ENCODE measurements at places on chromosomes 2 and 18.

GRCh38 chr2:157592948-157593347 lies 35.7 kb downstream of the ACVR1C start:
- DNase-seq = no peak

GRCh38 chr2:99651930-99652670 lies 162.3 kb upstream of the REV1 start:
- DNase-seq = no peak

DNA sequence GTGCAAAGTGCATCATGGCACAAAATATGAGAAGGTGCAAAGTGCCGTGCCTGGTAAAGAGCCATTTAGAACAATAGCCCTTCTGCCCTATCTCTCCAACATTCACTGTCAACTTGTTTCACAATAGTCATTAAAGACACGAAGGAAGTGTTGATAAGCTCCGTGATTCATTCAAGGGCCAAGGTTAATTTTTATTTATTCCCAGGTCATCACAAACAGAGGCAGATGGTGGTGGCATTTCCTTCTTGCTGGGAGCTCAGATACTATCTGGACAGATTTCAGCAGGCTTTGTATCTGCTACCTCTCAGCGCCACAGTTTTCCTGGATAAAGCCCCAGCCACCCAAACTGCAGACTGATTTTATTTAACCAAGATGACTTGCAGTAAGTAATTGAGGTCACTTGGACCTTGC lies 309.3 kb downstream of the ZNF521 start:
- DNase-seq = no peak

DNA sequence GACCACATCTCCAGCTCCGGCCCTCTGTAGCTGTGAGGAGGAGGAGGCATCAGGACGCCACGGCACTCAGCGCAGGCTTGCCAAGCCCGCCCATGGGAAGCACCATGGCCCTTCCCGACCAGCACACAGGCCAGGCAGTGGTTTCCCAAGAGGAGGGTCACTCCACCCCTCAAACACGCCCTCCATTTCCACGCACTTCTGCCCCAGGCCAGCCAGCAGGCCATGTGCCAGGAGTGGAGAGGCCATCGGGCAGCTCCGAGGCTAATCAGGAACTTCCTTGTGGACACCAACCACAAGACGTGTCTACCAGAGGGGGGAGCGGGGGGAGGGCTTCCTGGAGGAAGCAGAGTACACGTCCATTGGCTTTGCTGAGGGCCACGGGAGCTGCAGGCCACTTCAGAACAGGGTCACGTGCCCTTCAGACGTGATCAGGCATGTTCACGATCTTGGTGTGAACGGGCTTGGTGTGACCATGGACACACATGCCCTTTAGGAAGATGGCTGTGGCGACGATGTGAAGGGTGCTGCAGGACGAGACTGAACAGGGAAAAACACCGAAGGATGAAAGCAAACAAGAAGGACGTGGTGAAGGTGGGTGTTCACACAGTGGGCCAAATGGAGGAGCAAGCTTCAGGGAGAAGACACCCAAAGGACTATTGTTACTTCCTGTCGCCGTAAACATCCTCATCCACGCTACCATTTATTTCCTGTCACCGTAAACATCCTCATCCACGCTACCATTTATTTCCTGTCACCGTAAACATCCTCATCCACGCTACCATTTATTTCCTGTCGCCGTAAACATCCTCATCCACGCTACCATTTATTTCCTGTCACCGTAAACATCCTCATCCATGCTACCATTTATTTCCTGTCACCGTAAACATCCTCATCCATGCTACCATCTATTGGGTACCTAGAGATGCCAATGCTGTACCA lies 6.5 kb upstream of the MTERF4 start:
- DNase-seq = no peak

DNA sequence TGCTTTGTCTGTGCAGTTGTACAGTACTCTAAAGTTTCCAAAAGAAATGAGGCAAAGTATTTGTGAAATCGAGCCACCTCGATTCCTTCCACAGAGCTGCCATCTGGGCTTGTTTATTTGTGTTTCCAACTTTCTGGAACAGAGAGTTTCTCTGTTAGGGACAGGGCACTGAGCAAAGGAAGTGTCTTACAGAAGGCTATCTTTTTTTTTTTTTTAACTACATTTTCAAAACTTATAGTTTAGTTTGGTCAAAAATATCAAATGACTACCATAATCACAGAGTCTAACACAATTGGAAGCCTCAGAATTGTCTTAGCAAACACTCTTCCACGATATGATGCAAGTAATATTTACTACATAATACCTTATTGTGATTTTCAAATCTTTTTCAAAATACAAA lies 796 bp downstream of the RFTN2 start:
- no peak for DNase-seq
